ENCODE measurements at places on chromosomes 12 and 14.
A peak's percentile ranks its signal among the peaks of the same experiment; 100 is the strongest.

DNA sequence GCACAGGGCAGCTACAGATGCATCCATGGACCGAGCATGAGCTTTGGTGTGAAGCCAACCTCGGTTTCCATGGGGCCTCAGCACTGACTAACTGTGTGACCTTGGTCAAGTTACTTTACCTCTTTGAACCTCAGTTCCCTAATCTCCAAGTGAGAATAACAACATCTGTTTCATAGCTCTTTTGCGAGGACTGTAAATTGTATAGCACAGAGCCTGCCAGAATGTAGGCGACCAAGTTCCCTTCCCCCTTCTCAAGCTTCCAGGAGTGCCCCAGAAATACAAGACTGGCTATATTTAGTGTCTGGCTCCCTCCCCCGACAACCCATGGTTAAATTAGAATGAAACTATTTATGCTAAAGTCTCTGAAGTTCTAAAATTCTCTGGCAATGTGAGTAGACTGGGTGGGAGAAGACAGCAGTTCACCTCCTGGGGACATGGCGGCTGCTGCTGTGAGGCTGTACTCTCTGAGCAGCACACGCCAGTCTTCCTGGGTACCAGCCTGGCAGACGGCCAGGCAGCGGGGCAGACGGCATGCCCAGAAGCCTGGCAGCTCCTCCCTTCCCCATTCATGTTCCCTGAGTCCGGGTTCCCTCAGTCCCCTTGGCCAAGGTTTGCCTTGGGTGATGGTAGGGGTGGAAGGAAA is 22.0 kb upstream of the TMED10 start:
- DNase-seq: no peak

DNA sequence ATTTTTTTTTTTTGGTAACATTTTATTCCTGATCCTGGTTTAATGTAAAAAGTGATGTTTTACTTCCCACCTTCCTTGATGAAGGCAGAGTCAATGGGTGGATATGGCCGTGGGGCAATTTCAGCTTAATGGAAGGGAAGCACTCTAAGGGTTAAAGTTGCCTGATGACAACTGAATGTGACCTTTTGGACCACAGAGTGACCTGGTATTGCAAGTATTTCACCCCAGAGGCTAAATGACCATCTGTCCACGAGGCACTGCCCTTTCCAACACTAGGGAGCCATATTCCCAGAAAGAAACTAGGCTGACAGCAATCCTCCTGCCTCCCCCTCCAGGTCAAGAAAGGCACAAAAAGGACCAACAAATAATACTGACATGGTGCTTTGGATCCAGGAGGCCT is 4.8 kb downstream of the CCDC177 start:
- DNase-seq: no peak

GRCh38 chr14:68337279-68337678 is 455.6 kb downstream of the ZFP36L1 start:
- no peak for DNase-seq

GRCh38 chr12:115984616-115985015 is 292.9 kb downstream of the MED13L start:
- DNase-seq: peak; percentile 25

- no peak for DNase-seq
Observed at GRCh38 chr14:21860172-21860571, 186.6 kb upstream of the OR4E1 start.

Measured in NCI-H187 treated with DMSO at 0.1 percent for 48 hours (cell line).